Stimulated activated CD4-positive, alpha-beta T cell treated with anti-CD3 and anti-CD28 coated beads, TNF-alpha, amount 100 ng/mL, for 1 hour (primary cell): ENCODE measurements at places on chromosomes 4 and X.

DNA sequence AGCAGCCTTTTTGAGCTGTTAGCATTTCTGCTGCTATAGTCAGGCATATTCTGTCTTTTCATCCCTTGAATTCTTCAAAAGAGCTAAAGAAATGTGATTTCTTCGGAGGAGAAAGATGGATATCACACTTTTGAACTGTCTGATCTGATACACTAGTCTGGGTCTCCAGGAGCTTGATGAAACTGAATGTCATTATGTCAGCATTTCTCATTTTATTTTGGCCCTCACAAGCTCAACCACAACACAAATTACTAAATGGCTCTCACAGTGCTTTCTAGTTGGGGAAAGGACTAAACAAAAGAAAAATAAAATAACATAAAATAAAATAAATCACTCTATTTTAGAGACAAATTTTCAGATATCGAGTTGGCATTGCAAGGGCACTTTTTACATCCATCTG lies 655.3 kb upstream of the SPANXN1 start:
- DNase-seq, result no peak

- DNase-seq, result no peak
Measured at GRCh38 chrX:68931345-68931744, 102.5 kb downstream of the EFNB1 start.

DNA sequence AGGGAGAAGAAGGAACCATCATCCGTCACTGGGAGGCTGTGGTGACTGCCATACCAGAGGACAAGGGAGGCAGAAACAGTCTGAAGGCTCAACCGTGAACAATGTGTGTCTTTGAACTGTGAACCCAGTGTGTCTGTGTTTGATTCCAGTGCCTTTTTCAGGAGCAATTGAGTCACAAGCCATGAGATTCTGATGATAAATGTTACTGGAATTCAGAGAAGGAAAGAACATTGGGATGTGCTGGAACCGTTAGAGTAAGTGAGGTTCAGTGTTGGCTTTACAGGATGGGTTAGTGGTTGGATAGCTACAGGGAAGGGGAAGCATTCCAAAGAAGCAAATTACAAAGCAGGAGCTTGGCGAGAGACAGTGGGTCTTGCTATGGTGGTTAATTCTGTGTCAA lies 464.4 kb downstream of the TRIML1 start:
- DNase-seq, result no peak

DNA sequence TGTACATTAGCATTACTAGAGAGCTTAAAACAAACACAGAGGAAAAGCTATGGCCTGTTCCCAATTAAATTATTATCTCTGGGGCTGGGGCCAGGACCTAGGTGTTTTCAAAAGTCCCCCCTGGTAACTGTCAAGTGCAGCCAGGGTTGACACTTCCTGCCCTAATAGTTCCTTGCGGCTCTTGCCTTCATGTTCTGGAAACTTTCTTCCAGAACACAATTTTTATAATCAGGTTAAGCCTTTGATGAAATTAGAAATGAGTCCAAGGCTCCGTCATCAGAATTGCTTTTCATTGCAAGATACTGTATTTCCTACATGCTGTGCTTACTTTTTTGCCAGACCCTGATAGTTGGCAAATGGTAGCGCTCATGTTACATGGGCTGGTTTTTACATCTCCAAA lies 229.6 kb downstream of the UNC5C start:
- DNase-seq, result no peak

DNA sequence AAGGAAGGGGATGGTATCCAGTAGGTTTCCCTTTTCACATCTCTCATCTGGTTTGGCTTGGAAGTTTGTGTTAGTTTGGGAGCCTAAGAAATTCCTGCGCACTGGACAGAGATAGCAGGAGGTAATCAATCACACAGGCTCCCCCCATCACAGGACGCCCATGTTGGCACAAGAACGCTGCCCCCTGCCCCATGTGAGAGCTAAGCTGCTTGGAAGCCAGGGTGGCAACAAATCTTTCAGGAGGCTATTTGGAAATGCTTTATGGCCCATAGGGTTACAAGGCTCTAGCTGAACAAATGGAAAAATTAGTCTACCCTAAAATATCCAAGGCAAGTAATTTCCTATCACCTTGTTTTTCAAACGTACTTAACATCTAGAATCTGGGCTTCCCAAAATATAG lies 54.0 kb downstream of the SOD3 start:
- DNase-seq, result no peak

DNA sequence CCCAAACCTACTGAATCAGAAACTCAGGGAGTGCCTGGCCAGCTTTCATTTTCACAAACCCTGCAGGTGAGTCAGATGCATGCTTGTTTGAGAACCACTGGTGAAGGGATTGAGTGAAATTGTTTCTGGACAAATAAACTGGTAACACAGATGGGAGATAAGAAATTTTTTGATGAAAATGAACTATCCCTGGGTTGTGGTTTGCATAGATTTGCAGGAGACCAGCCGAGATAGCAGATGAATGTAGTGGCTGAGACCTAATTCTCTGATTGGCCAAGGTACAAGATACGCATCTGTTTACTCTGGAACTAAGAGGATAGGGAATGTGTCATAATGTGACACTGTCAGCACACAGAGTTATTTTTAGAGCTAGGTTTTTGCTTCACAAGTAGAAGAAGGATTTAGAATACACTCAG lies 117.8 kb upstream of the NOCT start:
- DNase-seq, result no peak

GRCh38 chr4:163815776-163816175 lies 321.3 kb downstream of the TMA16 start:
- no peak for DNase-seq

DNA sequence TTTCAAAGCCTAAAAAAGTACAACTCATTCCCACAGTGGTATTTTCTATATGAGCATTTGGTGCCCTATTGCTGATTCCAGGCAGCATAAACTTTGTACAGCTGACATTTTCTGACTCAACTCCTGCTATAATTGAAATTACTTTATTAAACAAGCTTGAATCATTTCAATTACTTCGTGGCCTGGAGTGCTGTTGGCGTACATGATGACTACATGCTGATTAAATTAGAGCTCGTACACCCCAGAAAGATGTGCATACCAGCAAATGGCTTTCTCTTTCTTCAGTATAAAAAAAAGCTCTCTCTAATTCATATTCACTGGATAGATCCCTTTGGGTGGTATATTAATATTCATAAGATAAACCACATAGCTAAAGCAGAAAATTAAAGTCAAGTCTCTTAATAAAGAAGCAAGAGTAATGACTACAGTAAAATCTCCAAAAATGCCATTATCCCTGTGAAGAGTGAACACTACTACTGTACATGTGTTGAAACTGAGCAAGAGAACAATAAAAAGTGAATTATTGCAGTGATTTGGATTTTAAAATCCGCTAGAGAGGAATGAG lies 245.0 kb upstream of the IGFBP7 start:
- DNase-seq, result no peak

DNA sequence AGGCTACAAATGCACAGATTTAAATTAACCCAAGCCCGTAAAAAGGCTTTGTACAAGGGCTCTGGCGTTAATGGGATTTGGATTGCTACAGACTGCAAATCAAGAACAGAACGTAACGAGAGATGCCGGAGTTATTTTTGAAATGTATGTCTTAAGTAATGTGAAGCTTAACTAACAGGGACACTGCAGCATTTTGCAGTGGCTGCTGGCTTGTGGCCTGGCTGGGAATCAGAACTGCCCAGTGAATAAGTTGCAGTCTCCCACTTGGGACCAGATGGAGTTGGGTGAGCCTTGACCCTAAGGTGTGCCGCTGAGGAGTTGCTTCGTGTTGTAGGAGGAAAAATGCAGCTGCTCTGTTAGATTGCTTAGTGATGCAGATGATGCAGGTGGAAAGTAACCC lies 318.4 kb downstream of the DHX15 start:
- DNase-seq, result no peak

DNA sequence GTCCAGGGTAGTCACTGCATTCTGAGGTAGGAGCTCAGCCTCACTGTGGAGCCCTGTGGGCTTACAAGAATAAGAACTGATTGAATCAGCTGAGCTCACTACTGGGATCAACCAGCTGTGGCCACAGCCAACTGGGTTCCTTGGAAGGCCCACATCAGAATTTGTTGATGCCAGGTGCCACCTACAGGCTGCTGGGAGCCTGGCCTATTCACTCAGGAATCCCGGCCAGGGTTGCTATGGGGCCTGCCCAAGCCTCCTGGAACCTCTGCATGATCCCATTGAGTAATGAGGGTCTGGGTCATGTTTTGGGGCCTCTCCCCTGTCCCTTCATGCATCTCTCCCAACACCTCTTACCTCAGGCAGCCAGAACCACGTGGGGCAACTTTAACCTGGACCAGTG lies 53.9 kb upstream of the KIAA1210 start:
- DNase-seq, result no peak

- no peak for DNase-seq
Measured at GRCh38 chr4:30314001-30314400, 406.2 kb upstream of the PCDH7 start.

- DNase-seq, result no peak
Measured at GRCh38 chr4:25112995-25113380, 47.3 kb downstream of the SEPSECS start.

GRCh38 chr4:121789960-121790829 lies 10.9 kb upstream of the EXOSC9 start:
- DNase-seq, result no peak

- DNase-seq, result no peak
Measured at GRCh38 chr4:15577508-15577907, 77.6 kb downstream of the FBXL5 start.

- peak; percentile 48 for DNase-seq
Measured at GRCh38 chr4:110196871-110197528, 1.4 kb downstream of the ELOVL6 start.

GRCh38 chrX:93264261-93265002 lies 408.9 kb downstream of the NAP1L3 start:
- DNase-seq, result no peak

GRCh38 chr4:113476800-113477199 lies 284.7 kb downstream of the CAMK2D start:
- DNase-seq, result no peak

DNA sequence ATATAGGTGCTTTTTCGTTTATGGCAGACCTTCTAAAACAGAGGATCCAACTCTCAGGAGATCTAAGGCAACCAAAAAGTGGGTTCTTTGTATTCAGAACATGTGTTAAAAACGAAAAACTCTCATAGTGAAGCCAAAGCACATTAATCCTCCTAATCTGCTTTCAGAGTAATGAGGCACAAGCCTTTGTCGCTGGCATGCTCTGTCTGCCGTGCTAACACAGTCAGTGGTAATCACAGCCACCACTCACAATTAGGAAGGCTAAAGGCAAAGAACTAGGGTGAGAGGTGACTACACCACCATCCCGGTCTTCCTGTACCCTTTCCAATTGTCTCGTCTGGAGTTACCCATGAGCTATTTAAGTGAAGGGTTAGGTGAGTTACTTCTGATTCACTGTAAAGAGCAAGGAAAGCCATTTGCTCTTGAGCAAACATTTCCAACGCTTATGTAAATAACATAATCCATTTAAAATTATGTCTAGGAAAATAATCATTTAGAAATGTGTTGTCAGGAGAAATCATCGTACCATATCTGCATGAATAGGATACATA lies 40.7 kb downstream of the NPY2R start:
- no peak for DNase-seq

- no peak for DNase-seq
Measured at GRCh38 chr4:174674305-174674840, 152.1 kb upstream of the HPGD start.

DNA sequence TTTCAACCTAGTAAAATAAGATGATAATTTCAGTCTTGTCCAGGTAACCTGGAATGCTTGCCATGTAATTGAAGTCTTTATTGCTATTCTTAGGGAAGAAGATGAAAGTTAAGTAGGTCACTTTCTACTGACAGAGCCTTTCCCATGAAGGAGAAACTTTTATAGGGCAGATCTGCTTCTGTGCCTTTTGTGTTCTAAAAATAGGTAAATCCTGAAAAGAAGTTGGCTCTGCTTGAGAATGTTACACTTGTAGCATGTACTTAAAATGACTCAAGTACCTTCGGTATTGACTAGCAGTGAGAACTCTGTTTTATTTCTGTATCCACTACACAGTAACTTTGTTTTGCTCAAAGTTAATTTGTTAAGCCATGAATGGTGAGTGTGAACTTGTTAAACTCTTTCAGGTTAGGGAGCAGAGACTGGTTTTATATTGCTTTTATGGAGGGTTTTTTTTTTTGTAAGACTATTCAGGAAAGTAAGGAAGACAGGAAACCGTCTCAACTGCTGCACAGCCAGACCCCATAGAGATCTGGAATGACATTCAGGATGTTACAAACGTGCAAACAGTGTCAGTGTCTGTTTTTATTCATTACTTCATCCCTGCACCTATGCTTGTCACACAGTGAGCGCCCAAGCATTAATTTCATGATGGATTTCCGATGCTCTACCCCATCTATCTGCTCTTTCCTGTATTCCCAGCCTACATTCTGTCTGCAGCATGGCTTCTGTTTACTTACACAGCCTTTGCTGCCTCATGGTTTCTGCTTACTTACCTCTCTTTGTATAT lies 53.0 kb downstream of the SEPTIN11 start:
- DNase-seq, result no peak

DNA sequence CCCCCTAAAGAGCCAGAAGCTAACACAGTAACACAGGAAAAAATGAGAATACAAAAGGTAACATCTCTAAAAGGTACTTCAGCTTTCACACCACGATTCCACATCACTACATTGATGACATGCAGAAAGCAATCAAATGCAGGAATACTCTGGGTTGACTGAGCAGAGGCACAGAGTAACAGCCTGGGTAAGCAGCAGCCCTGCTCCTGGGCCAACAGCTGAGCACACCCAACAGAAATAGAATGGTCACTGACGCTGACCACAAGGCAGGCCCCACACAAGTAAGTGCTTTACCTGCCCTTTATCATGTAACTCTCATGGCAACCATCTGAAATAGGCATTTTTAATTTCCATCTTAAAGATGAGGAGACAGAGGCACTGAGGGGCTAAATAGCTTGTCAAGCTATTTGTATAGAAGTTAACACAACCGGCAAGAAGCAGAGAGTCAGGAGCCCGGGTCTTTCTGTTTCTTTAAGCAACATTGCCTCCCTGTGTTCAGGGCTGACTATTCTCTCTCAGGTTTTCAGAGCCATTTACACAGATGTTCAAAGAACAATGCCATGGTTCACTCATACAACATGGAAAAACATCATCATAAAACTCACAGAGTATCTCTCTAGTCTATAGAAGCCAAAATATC lies 168.9 kb downstream of the ZNF674 start:
- DNase-seq, result no peak
